ENCODE measurements at places on chromosomes 16 and 17.

GRCh38 chr16:73069581-73070262, 21.8 kb upstream of the ZFHX3 start:
- DNase-seq: no peak

DNA sequence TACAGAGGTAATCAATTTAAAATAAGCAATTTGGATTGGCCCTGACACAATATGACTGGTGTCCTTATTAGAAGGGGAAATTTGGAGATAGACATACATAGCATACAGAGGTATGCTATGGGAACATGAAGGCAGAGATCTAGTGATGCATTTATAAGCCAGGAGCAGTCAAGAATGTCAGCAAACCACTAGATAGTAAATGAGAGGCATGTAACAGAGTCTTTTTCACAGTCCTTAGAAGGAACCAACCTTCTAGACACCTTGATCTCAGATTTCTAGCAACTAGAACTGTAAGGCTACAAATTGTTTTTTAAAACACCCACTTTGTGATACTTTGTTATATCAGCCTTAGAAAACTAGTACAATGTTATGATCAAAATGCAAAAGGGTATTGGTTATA, 54.3 kb upstream of the CA10 start:
- DNase-seq: no peak

- no peak for DNase-seq
Observed at GRCh38 chr17:44065668-44066203, 735 bp downstream of the LSM12 start.

- DNase-seq: no peak
Observed at GRCh38 chr17:17387017-17387497, 83.9 kb downstream of the NT5M start.

- DNase-seq: no peak
Observed at GRCh38 chr17:68248199-68248825, 469 bp downstream of the AMZ2 start.
